ENCODE measurements at places on chromosomes 3 and 15.

DNA sequence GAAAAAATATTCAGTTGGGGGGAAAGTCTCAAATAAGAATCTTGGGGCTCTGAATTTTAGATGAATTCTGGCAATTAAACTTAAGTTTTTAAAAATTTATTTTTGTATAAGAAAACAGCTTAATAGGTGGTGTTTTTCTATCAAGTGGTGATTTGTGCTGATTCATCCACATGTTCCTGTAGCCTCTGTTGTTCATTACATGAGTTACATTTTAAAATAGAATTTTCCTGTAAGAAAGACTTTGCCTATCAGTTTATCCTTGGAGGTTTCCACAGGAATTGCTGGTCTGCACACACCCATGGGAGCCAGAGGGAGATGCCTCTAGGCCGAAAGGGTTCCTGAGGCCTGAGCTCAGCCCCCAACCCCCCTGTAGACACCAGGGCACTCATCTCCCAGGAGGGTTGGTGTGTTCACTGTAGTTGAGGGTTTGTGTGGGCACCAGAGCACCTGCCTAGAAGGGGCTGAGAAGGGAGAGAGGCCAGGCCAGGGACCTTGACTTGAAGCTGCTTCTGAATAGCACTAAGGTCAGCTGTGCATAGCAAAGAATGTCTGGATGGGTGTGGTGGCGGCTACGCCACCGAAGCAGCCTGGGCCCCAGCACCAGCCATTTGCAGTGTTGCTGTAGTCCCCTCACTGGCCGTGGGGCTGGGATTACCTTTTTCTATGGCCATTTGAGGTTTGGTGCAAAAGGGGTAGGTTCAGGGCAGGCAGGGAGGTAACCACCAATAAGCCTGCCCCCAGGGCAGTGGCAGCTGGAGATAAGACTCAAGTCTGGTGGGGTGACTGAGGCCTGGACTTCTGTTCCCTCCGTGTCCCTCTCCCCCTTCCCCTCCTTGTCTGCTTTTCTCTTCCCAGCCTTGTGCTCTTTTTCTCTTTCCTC, 11.9 kb downstream of the DNAJA4 start:
- DNase-seq = no peak

DNA sequence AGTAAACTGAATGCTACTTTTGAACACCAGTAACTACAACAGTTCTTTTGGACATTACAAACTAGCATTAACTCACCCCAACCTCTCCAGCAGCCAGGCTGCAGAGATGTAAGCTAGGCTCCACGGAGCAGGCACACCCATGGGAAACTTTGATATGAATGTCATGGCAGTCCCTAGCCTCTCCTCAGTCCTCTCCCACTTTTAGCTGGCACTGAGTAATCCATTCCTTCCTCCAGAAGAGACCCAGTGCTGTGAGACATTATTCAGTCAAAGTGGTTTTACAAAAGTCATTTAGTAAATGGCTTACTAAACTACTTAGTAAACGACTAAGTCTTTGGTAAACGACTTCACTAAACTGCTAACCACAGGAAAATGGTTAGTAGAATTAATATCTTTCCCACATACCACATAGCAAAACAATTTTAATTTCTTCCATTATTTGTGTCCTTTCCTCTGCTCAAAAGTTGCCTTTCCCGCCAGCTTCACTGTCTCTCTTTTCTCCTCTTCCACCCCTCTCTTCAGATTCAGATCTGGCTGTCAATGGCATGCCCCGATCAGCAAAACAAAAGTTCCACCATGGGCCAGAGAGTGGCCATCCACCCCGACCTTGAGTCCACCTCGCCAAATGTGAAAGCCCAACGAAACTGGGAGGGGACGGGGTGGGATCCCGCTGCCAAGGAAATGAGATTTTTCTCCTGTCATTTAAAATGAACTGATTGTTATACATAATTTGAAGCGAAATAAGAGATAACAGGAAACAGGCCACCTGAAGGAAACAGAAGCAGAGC, 67.5 kb upstream of the TJP1 start:
- no peak for DNase-seq

DNA sequence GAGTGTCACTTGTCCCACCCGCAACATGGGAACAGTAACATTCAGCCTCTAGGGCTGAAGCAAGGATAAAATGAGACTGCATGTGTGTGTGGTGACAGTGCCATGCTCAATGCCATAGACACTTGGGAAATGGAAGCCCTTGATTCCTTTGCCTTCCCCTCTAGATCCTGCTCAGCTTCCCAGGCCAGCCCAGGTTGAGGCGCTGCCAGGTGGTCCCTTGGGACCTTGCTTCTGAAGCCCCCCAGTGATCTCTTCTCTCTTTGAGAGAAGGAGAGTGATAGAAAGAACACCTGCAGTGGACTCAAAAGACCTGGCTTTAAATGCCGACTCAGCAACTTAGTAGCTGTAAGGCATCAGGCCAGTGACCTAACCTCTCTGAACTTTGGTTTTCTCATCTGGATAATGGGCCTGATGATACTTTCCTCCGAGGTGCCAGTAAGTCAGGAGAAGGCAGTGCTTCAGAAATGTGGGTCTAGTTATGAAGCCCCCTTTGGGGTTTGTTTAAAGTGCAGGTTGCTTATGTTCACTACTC, 144.5 kb downstream of the RPLP1 start:
- no peak for DNase-seq

GRCh38 chr3:17942856-17943255, 200.4 kb upstream of the TBC1D5 start:
- DNase-seq = peak; percentile 30

GRCh38 chr3:147422196-147422595, 13.0 kb downstream of the ZIC1 start:
- no peak for DNase-seq

- DNase-seq = no peak
These were observed 32.2 kb downstream of the NECTIN3 start for GRCh38 chr3:111103807-111104206.

- no peak for DNase-seq
These were observed 147.1 kb upstream of the LPP start for GRCh38 chr3:188006726-188007393.

GRCh38 chr15:64991536-64992135, 1.9 kb upstream of the SPG21 start:
- DNase-seq = peak; percentile 51

- no peak for DNase-seq
These were observed 23.1 kb downstream of the BHLHE40 start for GRCh38 chr3:5002174-5002870.

Data from AG10803 (cell line).